Amniotic epithelial cell (primary cell): ENCODE measurements at places on chromosomes 1 and 21.

DNA sequence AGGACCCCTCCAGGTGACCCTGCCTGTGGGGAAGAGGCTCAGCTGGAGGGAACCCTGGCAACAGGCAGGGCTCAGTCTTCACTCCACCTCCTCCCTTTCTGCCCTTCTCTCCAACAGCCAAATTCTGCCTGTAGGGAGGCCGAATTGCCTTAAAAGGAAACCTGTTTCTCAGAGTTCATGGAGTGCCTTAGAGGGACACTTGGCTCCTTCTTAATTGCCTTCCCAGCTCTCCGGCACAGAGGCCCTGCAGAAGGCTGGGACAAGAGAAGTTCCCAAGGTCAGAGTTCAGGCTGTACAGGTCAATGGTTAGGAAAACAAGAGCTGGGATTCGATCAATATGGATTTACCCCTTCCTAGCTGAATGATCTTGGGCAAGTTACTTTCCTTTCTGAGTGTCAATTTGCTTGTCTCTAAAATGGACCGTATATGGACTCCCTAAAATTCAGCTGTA, 6.2 kb downstream of the CSRP1 start:
- DNase-seq = no peak

DNA sequence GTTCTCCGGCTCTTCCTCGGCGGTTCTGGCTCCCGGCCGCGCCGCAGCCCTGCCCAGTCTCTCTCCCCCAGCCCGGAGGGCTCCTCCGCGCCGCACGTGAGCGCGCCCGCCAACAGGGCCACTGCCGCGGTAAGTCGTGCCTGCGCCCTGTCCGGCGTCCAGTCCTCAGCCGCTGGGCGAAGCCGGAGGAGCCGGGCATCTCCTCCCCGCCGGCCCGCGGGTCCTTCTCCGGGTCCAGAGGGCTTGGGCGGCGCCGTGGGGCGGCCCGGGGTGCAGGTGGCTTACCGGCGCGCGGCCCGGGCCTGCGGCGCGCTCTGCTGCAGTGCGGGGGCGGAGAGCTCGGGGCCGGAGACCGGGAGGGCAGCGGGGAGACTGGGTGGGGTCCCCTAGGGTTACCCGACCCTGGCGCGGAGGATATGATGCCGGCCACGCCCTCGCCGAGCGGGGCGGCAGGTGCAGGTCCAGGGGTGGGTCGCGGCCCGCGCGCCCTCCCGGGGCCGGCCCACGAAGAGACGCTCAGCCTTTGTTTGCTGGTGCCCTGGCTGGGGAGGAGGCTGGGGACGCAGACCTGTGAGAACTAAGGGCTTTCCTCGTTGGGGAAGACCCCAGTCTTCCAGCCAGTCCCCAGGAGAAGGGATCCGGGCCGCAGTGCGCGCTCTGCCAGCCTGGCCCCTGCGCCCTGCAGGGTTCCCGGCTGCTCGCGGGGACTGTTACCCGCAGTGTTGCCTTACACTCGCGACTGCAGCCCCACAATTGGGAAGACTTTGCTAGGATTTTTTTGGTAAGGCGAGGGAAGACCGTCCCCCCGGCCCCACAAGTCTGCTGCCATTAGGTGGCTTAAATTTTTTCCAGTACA, at the start of gene DOP1B:
DOP1B (plus strand) TSS at position 10 of the 856 bp plus-strand sequence. CDS start 7,910 bp downstream, outside the sequence.
- no peak for DNase-seq

- DNase-seq = no peak
These were observed 446.7 kb upstream of the B3GALT2 start for GRCh38 chr1:193633093-193633492.

GRCh38 chr1:116122955-116123757, 12.0 kb downstream of the MAB21L3 start:
- peak; percentile 70 for DNase-seq

- DNase-seq = peak; percentile 49
These were observed 30.7 kb downstream of the NOL9 start for GRCh38 chr1:6523566-6523965.

DNA sequence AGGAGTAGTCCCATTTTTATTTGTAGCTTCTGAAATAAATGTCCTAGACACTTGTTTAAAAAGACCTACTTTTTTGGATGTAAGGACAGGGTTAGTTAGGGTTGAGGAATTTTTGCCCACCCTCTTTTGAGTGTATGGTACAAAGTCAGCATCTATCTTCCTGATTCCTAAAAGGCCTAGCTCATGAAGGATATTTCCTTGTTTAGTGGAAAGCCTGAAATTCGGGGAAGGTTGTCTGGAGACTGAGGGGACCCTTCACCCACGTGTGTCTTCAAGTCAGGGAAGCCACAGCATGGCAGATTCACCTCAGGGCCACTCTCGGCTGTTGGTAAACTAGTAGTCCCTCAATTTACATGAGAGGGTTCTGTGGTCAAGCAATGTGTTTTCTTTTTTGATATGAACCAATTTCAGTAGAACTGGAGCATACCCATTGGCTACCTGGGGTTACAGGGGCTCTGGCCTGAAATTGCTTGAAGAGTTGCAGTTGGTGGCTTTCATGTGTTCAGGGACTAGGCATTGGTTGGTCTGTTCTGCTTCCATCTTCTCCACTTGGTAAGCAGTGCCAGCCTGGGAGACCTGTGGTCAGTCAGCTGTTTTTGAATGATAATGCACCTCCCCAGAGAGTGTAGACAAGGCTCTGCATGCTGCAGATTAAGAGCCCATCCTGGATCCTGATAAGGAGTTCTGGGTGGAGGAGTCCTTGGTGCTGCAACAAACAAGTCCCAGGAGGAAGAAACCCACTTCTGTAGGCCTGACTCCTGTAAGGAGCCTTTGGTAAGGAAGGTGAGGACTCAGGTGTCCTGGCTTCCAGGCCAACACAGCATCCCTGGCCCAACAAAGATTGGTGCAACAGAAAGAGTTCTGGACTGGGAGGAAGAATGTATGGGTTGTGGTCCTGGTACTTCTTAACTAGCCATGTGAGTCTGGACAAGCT, 6.3 kb downstream of the BTG2 start:
- no peak for DNase-seq

DNA sequence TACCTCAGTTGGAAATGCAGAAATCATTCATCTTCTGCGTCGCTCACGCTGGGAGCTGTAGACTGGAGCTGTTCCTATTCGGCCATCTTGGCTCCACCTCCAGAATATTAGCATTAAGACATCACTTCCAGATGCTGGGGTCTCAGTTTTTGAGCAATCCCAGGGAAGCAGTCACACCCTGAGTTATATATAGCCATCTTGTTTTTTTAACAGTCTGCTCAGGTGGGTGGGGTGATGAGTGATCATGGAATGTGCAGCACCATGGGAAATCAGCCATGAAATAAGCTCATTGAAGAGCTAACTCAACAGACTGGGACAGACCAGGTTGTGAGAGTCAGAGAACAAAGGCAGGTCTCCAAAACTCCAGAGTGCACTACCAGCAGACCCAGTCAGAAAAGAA, 27.0 kb upstream of the HMGB4 start:
- no peak for DNase-seq

GRCh38 chr1:203086992-203087763, 1.4 kb upstream of the MYOG start:
- DNase-seq = no peak

GRCh38 chr1:29960156-29960755, 723.9 kb downstream of the PTPRU start:
- no peak for DNase-seq

- DNase-seq = no peak
These were observed 48.9 kb upstream of the IVNS1ABP start for GRCh38 chr1:185365951-185366350.

GRCh38 chr21:41280115-41280919, 36.3 kb upstream of the FAM3B start:
- peak; percentile 74 for DNase-seq

DNA sequence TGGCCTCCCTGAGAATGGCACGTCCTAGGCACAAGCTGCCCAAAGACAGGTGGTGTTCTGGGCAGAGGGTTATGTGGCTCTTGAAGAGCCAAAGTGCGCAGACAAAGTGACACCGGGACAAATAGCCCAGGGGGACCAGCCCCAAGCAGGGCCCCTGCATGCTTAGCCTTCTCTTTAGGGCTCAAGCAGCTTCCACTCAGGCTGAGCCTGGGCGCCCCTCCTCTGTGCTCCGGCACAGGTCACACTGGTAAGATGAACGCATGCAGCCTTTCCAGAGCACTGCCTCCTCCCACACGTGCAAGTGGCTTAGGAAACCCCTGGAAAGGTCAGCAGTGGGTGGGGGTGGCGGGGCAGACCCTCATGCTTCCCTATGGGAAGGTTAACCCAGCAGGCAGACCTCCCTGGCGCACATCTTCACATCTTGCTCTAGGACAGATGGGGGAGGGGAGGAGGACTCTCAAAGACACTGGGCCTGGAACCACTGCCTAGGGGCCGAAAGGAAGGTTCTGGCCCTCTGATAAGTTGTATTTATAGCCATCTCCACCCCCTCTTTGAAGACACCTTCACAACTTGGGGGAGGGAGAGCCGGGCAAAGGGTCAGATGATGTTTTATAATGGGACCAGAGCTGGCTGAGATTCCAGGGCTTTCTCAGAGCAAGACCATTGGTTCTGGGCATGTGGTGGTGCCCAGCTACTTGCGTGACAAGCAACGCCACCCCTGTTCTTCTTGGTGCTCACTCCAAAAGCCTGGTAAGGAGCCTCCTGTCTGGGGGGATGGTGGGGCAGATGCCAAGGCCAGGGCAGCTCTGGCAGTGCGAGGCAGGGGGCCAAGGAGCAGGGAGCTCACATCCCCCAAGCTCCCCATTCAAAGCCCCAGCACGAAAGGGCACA, 5.5 kb downstream of the KLHL21 start:
- no peak for DNase-seq

GRCh38 chr21:28699596-28700259, 292.9 kb downstream of the LTN1 start:
- DNase-seq = peak; percentile 21

GRCh38 chr21:28884481-28884880, 108.2 kb downstream of the LTN1 start:
- DNase-seq = peak; percentile 15

- DNase-seq = peak; percentile 10
These were observed 76.2 kb downstream of the MDM4 start for GRCh38 chr1:204592246-204592948.

DNA sequence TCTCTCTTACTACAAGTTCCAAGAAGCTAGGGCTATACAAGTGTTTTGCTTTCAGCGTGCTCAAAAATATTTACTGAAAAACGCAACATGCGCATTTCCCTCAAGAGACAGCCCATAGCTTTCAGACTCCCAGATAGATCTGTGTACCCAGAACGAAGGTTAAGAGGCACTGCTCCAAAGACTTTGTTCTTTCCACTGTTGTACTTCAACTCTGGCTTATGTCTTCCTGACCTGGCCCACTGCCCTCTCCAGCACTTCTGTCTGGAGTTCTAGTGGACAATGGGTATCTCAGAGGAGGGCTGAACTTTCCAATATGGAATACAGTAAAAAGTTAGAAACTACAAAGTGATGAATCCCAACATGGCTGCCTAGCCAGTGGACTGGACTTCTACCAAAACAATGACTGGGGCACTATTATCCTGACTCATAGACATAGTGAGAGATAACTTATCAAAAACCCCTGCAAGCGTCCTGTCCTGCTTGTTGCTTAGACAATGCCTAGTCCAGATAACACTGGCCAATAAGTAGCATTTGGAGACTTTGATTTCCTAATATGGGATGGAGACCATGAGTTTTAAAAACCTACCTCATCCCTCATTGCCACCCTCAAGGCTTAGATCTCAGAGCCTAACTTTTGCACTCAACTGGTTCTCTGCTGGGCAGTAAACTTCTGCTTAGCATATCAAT, 8.8 kb upstream of the ADAR start:
- DNase-seq = peak; percentile 86

GRCh38 chr1:185367218-185367617, 50.2 kb upstream of the IVNS1ABP start:
- no peak for DNase-seq

DNA sequence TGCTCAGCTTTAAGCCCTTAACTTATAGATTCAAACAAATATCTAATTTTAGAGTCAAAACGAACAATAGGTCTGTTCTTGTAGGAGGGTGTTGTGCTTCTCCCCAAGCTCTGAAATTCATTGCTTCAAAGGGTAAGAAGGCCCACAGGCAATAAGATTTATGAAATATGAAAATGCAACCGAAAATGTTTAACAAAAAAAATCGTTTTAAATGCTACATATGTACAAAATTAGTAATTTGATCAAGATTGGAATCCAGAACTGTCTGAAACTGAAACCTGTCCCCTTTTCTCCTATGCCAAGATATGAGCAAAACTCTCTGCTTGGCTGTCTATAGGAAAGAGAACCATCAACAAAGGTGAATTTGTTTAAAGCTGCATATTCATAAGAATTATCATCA, 534.3 kb downstream of the PLPP3 start:
- no peak for DNase-seq

DNA sequence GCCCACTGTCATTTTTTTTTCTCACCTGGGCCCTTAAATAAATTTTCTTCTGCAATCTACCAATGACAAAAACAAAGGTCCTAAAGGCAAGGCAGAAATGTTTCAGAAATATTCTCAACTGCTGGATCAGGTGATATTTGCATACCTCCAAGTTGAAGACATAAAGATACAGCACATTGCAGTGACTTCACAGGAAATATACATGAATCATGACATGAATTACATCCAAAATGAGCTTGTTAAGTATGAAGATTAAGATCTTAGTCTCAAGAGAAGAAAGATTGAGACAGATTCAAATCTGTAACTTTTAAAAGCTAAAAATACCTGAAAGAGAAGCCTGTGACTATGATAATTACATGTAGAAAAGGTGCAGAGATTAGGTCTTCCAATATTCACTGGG, 207.8 kb downstream of the SIPA1L2 start:
- no peak for DNase-seq

DNA sequence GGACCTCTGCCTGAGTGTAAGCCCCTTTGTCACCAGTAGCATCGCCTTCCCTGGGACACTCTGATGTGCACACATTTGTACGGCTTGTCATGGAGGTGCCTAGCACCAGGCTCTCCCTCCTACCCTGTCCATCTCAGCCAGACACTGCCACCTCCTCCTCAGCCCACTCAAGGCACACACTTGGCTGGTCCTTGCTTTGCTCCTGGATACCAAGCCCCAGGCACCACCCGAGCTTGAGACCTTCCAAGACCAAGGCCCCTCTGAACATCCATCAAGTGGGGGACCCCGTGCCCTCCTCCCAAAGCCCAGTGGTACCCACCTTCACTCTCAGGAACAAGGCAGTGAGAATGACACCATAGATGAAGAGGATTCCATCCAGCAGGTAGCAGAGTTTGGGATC, 78.0 kb downstream of the CD247 start:
- no peak for DNase-seq

- DNase-seq = no peak
These were observed 11.5 kb downstream of the ESRRG start for GRCh38 chr1:216711712-216712111.

GRCh38 chr1:225694151-225694603, 41.3 kb upstream of the ENAH start:
- peak; percentile 99 for DNase-seq

DNA sequence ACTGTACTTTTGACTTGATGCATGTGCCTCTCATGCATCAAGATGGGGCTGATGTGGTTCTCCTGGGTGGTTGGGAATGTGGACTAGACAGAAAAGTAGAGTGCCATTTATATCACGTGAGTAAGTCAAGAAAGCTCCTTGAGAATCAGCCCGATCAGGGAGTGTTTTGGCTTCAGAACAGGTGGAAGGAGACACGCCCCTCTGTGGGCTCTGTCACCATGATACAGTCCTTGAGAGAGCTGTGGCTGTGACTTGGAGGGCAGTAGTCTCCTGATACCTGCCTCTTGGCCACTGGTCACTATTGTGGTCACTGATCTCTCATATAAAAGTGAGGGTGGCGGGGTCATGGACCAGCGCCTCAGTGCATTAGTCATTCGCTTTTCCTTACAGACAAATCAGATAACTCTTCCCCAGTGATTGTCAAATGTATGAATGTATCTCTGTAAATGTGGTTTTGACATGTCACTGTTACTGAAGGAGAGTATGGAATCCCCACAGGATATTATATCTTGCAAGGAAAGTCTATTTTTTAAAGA, 8.9 kb upstream of the C4BPB start:
- DNase-seq = no peak
